Activated CD4-positive, alpha-beta T cell treated with anti-CD3 and anti-CD28 coated beads, Interleukin-2, amount 50 U/mL, for 24 hours (primary cell): ENCODE measurements at places on chromosomes 4 and X.

DNA sequence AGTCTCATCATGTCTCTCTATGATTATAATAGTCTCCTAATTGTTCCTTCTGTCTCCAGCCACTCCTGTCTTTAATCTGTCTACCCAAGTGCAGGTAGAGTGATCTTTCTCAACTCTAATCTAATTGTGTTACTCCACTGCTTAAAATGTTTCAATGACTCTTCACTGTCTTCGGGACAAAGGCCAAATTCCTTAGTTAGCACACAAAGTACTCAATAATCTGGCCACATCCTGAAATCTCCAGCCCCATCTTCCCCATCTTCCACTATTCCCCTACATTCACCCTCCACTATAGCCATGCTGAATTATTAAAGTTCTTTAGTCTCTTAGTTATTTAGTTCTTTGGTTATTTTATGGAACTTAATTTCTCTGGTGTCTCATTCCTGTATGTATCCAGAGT is 353.3 kb downstream of the OPHN1 start:
- DNase-seq: no peak

GRCh38 chr4:186021461-186022167 is 47.3 kb upstream of the TLR3 start:
- DNase-seq: no peak

DNA sequence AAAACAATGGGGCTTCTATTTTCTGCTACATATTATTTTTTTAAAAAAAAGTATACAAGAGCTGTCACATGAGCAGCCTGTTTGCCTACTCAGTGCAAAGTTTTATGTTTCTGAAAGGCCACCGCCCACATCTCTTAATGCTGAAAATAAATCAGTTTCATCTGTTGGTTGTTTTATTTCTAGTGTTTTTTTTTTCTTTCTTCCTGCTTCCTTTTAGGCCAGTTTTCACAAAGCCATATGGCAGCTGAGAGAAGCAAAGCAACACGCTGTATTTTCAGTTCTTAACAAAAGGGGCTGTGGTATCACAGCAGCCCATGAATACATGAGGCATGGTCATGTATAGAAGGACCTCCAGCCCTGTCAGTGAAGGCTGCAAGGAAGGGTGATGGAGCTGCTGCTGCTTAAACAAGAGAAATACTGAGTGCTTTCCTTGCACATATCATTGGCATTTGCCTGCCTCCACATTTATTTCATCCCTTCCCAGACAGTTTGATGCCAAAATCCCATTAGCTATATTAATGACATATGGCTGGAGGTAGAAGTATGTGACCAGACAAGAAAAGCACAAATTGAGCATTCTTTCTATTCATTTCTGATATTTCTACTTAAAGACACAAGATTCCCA is 172.5 kb downstream of the PCDH18 start:
- DNase-seq: no peak

- DNase-seq: no peak
Measured at GRCh38 chrX:114061226-114061625, 522.7 kb upstream of the HTR2C start.

DNA sequence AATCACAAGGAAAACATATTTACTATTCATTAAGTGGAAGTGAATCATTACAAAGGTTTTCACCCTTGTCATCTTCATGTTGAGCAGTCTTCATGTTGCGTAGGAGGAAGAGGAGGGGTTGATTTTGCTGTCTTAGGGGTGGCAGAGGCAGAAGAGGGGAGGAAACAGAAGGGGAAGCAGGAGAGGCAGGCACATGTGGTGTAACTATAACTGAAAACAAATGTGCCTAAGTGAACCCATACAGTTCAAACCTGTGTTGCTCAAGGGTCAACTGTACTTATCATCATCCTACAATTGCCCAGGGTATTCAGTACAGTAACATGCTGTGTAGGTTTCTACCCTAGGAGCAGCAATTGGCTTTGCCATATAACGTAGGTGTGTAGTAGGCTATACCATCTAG is 47.2 kb downstream of the SYNPO2 start:
- no peak for DNase-seq

DNA sequence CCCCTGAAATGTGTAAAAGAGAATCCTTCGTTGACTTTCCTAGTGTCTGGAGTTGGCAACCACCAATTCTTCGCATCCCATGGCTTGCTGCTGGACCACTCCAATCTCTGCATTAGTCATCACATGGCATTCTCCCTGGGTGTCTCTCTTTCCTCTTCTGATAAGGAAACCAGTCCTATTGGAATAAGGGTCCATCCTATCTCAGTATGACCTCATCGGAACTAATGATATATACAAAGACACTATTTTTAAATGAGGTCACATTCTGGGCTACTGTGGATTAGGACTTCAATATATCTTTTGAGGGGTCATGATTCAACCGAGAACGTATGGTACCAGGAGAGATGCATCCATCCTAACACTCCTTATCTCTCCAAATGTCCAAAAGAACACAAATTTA is 259.1 kb upstream of the CPEB2 start:
- no peak for DNase-seq

GRCh38 chrX:38571058-38571457 is 9.7 kb downstream of the TSPAN7 start:
- DNase-seq: no peak

DNA sequence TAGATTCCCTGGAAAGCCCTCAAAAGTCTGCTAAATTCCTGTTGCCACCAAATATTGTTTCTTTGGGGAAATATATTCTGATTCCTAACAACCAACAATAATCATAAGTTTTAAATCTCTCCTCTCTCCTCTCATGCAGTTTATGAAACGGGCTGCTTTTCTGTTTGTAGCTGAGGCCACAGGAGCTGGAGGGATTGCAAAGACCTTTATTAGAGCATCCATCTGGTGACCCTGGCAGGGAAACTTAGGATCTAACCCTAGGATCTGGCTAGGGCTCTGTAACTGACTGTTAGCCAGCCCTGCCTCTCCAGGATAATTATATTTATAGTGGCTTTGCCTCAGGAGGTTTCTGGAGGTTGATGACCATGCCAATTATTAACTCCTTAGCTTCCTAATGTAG is 56.9 kb downstream of the SMAD1 start:
- no peak for DNase-seq

- no peak for DNase-seq
Measured at GRCh38 chrX:100645106-100645505, 1.1 kb downstream of the SRPX2 start.

GRCh38 chrX:10085223-10085622 is 71.6 kb upstream of the CLCN4 start:
- DNase-seq: no peak

GRCh38 chrX:10038585-10038984 is 71.4 kb downstream of the CLDN34 start:
- DNase-seq: no peak

DNA sequence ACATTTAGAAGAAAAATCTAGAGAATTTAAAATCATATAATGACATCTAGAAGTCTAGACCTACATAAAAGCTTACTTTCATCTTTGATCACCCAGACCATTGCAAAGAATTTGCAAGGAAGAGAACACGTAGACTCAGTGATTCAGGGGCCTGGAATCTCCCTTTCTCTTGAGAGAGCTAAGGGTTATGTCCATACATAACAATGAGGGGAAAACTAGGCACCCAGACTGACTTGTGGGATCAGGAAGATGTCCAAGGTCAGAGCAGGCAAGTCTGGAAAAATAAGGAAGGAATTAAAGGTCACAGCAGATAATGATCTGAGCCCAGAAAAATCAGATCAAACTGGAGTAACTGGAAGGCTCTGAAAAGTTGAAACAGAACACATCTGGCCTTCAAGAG is 198.4 kb upstream of the SFRP2 start:
- DNase-seq: no peak

DNA sequence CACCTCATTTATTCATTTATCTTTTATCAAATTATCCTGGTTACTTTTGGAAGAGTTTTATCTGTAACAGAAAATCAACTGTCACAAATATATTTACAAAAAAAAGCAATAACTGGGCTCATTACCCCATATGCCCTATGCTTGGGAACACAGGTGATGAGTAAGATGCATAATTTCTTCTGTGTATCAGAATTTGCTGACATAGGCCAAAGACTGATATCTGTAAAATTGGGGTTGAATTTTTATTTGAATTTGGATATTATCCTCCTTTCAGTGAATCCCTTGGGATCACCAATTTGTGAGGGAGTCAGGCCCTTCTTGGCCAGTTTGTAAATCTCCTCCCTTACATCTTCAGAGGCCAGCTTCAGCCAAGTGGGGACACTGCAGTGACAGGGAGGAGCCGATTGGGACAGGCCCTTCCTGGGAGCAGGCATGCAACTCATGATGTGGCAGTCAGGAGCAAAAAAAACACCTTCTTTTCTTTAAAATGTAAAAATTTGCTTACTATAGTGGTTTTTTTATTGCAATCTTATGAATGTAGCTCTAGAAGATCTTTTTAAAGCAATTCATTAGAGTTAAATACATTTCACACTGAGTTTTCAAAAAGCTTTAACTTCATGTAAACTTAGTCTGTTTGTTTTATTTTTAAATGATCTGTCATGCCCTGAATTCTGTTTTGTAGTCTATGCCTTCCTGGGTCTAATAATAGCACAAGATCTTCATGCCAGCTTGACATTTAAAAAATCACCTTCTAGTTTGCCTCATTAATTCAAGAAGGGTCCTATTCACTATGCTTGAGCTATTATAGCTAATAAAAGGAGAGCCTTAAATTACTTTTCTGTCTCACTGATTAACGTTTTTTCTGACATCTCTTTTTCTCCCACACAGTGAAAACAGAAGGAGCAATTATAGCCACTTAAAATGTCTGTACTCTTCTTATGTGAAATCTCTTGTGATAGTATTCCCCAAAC is 136.6 kb upstream of the SPRY1 start:
- DNase-seq: no peak

DNA sequence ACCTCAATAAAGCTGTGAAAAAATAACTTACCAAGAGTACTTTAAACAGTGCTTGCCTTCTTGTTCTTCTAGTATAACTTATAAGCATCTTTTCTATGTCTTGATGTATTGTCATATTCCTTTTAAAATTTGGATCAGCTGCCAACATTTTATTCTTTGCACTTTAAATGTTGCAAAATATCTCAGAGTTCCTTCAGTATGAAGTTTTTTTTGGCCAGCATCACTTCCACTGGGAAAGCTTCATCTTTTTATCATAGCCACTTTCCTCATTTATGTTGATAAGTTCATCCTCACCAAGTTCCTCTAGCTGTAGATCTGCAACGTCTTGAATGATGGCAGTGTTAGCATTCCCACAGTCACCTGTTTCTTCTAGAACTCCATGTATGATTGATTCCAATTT is 24.2 kb downstream of the CXorf58 start:
- no peak for DNase-seq

- no peak for DNase-seq
Measured at GRCh38 chr4:114193624-114194399, 214.4 kb upstream of the ARSJ start.
